Glomerular endothelial cell (primary cell): ENCODE measurements at places on chromosomes 13 and 19.

DNA sequence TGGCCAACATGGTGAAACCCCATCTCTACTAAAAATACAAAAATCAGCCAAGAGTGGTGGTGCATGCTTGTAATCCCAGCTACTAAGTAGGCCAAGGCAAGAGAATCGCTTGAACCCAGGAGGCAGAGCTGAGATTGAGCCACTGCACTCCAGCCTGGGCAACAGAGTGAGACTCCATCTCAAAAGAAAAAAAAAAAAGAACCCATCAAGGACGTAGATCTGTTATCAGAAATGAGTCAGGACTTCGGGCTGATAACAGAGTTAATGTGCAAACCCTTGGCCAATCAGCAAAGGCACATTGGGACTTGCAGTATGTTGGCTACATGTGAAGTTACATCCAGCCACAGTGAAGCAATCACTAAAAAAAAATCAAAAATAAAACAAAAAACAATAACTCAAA lies 4.8 kb upstream of the LGALS7B start:
- DNase-seq, result no peak

- no peak for DNase-seq
Measured at GRCh38 chr19:18161636-18162002, 8.7 kb downstream of the PIK3R2 start.

DNA sequence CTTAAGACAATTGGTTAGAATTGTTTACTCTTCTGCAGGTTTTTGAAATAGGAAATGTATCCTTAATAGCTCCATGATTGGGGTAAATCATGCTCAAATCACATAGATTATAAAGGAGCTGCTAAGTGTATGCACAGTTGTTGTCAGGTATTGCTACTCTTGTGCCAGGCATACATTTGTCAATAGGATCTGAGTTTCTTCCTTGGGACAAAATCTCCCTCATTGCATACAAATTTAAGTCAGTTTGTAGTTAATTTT lies 109.3 kb upstream of the MLNR start:
- DNase-seq, result no peak

DNA sequence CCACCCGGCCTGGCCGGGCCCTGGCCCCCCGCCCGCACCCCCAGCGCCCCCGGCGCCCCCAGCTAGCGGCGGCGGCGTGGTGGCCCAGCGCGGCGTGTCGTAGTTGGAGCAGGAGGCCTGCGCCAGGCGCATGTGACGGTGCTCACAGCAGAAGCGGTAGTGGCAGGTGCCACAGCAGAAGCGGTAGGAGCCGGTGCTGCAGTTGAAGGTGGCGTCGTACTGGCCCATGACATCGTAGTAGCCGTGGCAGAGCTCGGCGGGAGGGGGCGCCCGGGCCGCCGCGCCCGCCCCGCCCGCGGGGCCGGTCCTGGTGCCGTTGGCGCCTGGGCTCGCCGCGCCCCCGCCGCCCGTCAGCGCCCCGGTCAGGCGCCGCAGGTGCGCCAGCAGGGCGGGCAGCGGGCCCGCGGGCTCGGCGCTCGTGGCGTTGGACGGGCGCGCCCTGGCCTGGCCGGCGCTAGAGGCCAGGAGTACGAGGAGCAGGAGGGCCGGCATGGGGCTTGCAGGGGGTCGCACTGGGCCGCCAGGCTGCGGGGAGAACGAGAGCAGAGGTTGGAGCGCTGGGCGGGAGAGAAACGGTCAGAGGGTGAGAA lies 633 bp downstream of the SHISA7 start:
- no peak for DNase-seq

DNA sequence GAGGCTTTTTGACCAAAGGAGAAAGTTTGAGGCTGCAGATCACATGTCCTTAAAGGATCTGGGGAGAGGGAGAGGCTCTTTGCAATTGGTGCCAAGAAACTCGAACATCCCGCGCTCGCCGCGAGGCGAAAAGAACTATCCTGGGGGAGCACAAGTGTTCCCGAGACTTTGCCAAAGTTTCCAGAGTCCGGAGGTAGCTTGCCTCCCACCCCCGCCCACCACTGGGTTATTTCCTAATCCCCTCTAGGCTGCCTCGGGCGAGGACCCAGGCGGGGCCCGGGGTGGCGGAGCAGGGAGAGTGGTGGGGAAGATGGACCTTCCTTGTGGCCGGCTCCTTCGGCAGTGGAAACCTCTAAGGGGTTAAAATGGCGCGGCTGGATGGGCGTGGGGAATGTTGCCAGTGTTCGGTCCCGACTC lies 114.5 kb downstream of the KCNRG start:
- no peak for DNase-seq

- DNase-seq, result peak; percentile 56
Measured at GRCh38 chr19:52369559-52370340, at the start of gene ZNF880. Gene ZNF880, plus strand, starts transcription at chr19:52369923. Its CDS starts 43 bp downstream, at chr19:52369966.

- peak; percentile 77 for DNase-seq
Measured at GRCh38 chr13:110546926-110547325, 14.6 kb downstream of the RAB20 start.

GRCh38 chr19:9309974-9310446 lies 372 bp upstream of the ZNF699 start:
- peak; percentile 75 for DNase-seq

DNA sequence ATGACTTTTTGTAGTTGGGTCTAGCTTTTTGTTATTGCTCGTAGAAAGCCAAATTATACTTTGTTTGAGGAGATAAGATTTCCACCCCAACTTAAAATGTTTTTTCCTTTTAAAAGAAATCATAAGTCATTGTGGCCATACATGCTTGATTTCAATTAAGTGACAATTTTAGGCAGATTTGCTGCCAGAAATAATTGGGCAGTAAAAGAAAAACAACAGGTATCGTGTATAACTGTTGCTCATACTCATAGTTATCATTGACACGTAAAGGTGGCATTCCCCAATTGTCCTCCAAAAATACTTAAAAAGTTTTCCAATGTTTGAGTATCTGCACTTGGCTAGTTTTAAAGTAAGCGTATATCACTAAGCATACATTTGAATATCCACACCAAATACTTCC lies 313.0 kb downstream of the TEX29 start:
- no peak for DNase-seq

DNA sequence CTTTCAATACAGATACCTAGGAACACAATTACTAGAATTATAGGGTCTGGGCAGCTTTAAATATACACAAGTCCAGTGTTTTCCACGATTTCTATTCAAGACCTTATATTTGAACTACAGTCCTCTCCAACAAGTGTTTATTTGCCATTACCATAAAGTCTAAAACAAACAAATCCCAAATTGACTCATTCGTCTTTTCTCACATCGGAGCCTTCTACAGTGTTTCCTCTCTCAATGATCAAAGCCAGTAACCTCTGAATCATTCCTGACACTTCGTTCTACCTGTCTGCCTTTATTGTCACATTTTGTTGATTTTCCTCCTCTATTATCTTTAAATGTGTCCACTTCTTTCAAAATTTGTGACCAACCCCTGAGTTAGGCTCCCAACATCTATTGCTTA lies 1356.5 kb upstream of the SLC10A2 start:
- no peak for DNase-seq
